ACHN (cell line): ENCODE measurements at places on chromosomes 1 and 21.

DNA sequence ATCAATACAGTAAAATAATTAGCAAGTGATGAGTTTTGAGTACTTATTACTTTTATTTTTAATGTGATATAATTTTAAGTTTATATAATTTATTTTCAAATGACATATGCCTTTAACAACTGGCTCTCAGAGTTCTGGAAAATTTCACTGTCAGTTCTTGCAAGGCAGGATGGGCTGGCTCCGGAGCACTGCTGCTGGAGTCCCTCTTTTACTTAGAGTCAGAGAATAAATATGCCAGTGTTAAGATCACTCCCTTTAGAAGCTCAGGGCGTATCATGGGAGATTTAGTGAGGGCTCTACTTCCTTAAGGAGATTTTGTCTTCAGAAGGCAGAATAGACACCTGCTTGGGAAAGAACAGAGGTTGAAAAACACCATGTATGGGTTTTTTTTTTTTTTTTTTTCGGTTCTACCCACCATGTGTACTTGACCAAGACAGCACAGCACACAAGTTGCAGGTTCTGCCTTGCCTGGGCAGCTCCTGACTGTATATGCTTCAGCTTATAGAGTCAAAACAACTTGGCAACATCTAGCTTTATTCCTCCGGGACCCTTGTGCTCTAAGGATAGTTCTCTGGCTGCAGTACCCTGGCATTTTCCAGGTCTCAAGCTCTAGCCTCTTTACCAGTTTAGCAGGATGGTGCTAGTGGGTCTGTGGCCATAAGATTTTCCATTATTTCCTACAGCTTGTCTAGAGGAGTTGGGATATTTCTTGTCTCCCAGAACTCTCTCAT is 29.7 kb upstream of the FMOD start:
- DNase-seq = no peak

DNA sequence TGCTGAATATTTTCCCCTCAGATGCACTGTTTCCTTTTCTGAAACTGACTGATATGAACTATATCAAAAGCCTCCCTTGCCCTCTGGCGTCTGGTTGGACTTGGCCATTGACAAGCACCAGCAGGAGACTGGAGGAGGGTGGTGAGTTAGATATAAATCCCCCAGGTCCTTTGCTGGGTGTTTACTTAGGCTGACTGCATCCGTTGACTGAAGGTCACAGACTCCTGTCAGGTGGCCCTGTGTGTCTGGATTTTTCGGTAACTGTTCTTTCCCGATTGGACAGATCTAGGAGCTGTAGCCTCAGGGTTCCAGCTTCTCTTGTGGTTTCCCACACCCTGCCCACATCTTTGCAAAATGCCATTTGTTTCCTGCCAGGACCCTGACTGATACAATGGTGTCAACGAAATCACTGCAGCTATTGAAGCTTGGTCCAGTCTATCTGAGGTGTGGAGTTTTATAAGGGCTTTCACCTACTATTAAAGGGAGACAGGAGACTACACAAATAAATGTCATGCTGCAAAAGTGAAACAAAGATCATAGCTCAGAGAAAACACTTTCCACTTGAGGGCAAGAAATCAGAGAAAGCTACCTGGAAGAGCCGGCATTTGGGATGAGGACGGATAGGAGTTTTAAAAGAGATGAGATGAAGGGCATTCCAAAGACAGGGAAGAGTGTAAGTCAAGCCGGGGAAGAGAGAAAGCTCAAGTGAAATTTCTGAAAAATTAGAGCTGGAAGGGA is 1.5 kb upstream of the MAGI3 start:
- DNase-seq = no peak

DNA sequence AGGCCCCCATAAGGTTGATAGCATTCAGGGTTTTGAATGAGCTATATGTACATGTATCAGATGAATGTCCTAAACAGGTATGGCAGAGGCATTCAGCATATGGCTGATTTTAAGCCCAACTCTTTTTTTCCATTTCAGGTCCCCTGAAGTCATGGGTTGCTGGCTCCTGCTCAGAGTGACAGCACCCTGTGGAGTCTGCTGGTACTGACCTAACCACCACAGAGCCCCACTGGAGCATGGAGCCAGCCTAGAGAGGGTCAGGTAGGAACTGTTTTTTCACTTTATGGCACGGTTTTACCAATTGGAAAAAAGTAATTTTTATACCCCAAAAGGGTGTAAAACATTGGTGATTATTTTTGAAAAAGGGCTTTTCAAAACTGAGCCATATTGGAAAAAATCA is 82.5 kb upstream of the MPC2 start:
- no peak for DNase-seq

GRCh38 chr1:25245393-25245792 is 1.9 kb downstream of the RSRP1 start:
- no peak for DNase-seq

- DNase-seq = no peak
These were observed 33.5 kb upstream of the RNF19B start for GRCh38 chr1:32998064-32998463.

- DNase-seq = no peak
These were observed 1265.9 kb downstream of the BRINP3 start for GRCh38 chr1:189211742-189212141.

DNA sequence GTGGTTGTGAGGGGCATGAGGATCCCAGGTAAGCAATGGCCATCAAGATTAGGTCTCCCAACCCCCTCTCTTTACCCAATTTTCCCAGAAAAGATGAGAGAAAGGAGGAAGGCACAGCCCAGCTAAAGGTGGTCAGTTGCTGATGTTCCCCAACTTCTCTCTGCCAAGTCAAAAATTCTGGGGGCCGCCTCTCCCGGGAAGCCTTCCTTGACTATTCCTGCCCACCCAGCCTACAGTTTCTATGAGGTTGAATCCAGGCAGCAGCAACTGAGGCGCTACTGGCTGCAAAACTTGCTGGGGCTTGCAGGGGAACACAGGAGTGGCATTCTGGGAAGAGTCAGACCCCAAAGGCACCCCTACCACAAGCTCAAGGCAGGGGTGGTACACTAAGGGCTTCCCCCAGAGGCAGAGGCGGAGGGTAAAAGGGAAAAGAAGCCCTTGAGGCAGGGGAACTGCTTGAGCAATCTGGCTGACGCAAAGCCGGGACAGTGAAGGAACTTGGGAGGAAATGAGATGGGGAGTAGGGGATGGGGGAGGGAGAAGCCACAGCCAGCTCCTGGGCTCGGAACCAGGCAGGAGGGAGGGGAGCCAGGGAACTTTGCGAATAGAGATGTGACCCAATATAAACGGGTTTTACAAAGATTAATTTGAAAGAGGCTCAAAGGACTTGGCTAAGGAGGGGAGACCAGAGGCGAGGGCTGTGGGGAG is 31.2 kb downstream of the SDC3 start:
- DNase-seq = no peak

GRCh38 chr1:23816906-23817305 is 8.3 kb downstream of the HMGCL start:
- DNase-seq = no peak

DNA sequence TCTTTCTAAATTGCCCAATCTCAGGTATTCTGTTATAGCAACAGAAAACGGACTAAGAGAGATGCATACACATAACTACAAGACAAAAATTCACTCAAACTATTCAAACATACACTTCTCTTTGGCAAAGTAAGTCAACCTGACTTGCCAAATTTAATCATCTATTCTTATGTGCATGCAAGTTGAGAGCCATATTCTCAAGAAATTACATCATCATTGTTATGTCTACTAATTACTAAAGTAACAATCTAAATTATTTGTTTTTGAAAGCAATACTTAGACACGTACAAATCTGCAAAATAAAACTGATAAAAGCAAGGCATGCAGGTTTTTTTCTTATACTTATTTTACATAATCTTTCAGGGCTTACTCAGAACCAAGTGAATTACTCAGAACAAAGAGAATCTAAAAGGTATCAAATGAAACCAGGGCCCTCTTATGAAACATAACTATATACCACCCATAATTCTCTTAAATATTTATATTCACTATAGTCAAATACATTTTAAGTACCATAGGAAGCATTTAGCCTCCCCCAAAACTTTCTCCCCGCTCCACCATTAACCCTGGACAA is 62.3 kb downstream of the HLCS start:
- DNase-seq = no peak

- no peak for DNase-seq
These were observed 171.5 kb upstream of the CAMK1G start for GRCh38 chr1:209412036-209412435.

DNA sequence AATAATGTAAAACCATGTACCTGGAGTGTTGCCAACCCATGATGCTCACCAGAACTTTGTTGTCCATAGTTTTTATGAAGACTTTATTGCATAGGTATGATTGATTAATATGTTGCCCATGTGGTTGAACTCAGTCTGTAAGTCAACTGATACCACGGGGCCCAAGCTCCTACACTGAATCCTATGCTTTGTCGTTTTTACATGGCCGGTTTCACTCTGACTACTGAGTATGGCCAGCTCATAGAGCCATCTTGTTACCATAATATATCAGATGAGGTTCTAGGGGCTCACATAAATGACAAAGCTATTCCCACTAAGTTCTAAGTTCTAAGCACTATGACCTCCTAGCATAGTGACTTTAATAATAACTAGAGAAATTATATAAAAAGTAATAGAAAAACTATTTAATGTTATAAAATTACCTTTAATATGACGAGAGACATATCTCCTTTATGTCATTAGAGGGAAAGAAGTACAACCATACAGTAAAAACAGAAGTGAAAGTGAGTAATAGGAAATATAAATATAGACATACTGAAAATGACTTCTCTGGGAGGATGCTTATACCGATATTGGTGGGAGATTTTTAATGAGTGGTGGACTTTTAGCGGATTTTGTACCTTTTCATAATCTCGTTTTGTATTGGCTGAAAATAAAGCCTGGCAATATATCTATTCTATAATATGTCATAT is 983.4 kb upstream of the PRMT6 start:
- no peak for DNase-seq

- DNase-seq = peak; percentile 90
These were observed 9.4 kb downstream of the EPHA2 start for GRCh38 chr1:16146279-16147155.

DNA sequence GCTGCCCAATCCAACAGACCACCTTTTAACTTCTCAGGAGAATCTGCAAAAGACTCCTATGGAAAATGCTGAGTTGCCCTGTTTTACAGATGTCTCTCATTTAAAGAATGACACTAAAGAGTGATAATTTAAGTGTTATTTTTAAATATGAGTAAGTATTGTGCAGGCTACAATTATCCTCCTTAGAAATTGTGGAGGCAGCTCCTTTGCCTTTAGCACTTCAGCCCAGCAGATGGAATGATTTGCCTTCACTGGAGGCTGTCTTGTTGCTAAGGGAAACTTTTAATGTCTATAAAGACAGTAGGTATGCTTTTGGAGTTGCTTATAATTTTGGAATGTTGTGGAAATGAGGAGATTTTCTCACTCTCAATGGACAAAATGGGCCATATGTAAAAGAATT is 1345.5 kb downstream of the NCAM2 start:
- no peak for DNase-seq

DNA sequence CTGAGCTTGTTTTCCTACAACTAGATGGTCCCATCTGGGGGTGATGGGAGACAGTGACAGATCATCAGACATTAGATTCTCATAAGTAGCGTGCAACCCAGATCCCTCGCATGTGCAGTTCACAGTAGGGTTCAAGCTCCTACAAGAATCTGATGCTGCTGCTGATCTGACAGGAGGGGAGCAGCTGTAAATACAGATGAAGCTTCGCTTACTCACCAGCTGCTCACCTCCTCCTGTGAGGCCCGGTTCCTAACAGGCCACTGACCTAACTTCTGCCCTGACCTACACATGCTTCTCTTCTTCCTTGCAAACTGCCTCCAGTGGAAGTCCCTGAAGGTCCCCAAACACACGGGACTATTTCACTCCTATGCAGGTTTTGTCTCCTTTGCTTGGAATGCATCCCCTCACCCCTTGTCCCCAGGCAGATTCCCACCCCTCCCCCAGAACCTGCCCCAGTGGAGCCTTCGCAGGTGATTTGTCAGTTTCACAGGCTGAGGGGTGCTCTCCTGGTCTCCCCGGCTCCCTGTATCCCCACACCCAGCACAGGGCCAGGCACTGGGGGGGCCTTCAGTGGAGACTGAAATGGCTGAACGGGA is 5.7 kb upstream of the ZBTB48 start:
- DNase-seq = no peak

GRCh38 chr1:101483982-101484688 is 247.3 kb downstream of the S1PR1 start:
- DNase-seq = no peak

DNA sequence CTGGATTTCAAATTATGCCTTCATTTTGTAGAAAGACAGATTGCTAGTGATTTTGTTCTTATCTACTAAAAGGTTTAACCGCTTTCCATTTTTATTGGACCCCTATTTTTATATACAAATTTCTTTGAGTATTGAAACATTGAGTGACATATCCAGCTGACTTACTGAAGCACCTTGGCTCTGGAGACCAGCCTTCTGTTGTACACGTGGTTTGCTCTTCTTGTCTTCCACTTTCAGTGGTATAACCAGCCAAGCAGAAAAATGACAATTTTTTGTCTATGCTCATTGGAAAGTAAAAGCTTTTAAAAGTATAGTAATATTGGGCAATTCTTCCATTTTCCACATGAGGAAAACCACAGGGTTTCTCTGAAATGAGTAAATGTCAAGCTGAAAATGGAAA is 4.4 kb downstream of the F13B start:
- DNase-seq = no peak

DNA sequence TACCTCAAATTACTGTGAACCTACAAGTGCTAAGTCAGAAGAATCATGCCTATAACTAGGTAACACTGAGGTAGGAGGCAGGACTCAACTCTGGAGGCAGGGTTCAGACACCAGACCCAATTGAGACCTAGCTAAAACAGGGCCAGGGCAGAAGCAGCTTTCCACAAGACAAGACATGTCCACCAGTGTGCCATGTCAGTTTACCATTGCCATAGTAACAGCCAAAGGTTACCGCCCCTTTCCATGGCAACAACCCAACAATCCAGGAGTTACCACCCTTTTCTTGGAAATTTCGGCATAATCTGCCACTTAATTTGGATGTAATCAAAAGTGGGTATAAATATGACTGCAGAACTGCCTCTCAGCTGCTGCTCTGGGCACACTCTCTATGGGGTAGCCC is 432.3 kb downstream of the DPYD start:
- no peak for DNase-seq

GRCh38 chr1:66256629-66257572 is 277.1 kb upstream of the SGIP1 start:
- no peak for DNase-seq

- no peak for DNase-seq
These were observed 107.4 kb downstream of the TBX19 start for GRCh38 chr1:168387781-168388760.
